ENCODE measurements at places on chromosomes 2 and 18.

DNA sequence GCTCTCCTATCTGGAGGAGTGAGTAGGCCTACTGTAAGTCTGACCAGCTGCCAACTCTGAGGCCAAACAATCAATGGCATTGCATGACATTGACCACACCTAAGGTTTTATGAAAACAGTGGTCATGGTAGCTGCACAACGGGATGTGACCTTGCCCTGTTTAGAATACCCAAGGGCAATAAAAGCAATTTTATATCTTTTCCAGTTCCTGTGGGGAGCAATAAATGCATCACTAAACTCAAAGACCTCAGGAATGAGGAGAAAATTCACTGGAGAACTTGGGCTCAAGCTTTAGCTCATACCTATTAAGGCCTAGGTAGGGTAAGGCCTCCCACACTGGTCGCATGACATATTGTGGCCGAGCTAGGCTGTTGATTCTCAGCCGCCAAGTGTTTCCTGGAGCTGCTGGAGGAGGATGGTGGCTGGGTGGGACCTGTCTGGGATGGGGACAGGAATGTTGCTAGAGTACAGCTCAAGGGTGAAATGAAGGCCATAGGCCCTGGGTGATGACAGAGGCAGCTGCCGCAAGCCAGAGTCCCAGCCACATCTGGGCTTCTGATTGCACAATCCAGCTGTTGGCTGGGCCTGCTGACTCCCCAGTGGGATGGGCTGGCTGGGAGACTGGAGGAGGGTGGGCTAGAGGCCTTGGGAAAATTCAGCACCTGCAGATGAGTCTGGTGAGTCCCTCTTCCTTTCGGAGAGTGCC is 313.7 kb downstream of the CYP26B1 start:
- DNase-seq = no peak

DNA sequence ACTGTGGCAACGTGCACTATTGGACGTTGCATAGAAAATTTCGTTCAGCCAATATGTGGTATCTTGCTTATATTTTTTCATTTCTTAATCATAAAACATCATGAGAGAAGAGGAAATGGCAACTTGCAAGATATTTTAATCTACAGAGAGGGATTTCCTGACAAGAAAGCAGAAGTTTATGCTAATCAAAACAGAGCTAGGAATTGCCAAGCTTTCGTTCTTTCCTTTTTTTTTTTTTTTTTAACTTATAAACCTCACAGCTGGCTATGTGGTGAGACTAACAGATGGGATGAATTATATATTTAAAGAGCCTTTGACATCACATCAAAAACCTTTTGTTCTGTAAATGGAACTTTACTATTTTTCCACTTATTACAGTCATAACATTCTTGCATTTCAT is 1136.9 kb upstream of the TMEFF2 start:
- DNase-seq = no peak

GRCh38 chr18:46567196-46567595 is 89.8 kb downstream of the LOXHD1 start:
- no peak for DNase-seq

GRCh38 chr2:45390441-45390840 is 220.6 kb downstream of the SRBD1 start:
- DNase-seq = no peak

GRCh38 chr2:107313316-107313715 is 427.3 kb upstream of the ST6GAL2 start:
- no peak for DNase-seq

DNA sequence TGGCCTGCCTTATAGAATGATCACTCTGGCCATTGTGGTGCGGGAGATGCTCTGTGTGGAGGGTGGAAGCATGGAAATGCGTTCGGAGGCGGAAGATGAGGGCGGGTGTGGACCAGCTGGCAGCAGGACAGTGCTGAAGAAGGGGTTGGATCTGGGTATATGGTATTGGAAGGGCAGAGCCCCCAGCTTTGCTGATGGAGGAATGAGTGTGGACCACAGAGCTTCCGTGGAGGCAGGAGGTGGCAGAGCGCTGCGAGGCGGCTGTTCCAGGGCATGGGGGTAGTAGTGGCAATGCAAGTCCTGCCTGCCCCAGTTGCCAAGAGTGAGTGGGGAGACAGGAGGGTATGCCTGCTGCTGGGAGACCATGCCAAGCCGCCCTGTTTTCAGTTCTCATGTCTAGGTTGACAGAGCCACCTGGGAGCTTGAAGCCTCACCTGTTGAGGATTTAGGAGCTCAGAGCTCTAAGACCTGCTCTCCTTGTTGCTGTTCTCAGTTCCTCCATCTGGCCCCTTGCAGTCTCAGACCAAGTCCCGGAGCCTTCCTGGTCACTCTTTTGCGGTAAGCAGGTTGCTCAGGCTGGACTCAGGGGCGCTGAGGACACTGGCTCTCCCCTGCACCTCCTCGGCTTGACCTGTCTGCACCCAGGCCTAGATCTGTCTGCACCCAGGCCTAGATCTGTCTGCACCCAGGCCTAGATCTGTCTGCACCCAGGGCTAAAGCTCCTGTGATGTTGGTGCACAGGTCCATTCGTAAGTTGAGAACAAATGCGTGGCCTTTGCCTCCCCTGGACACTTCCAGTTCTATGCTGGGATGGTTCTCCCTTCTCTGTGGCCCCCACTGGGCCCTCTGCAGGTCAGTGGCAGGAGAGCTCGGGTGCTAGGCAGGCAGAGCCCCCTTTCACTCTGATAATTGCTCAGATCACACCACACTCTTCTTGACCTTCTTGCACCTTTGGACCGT is 290.5 kb upstream of the HS6ST1 start:
- DNase-seq = no peak

DNA sequence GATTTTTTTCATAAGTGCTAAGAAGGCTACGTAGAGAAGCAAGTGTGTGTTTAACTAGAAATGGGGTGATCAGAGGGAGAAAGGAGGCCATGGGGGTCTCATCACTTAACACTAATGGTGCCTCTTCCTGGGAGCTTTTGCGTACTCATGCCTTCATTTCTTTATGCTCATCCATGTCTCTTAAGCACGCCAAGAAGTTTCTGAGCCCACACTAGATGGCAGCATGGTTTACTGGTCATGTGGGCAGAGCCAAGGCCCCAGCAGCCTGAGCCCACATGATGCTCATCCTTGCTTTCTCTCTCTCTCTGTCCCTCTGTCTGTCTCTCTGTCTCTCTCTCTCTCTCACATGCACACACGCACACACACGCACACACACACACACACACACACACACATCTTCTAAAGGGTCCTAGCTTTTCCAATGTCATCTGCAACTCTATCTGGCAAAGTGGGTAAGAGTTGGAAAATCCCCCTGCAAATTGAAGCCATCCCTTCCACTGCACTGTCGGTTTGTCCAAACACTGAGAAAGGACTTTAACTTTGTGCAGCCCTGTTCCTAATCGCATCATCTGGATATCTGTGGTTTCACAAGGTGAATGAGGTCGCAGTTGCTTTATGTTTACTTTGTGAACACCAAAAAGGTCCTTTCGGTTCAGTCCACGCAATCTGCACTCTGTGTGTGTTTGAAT is 137.1 kb upstream of the CCDC68 start:
- no peak for DNase-seq

GRCh38 chr2:28300485-28301341 is 91.9 kb upstream of the FOSL2 start:
- no peak for DNase-seq
